ENCODE measurements at places on chromosomes 3 and 15.

GRCh38 chr3:129936757-129937156 lies 37.8 kb upstream of the TRH start:
- DNase-seq = peak; percentile 70

DNA sequence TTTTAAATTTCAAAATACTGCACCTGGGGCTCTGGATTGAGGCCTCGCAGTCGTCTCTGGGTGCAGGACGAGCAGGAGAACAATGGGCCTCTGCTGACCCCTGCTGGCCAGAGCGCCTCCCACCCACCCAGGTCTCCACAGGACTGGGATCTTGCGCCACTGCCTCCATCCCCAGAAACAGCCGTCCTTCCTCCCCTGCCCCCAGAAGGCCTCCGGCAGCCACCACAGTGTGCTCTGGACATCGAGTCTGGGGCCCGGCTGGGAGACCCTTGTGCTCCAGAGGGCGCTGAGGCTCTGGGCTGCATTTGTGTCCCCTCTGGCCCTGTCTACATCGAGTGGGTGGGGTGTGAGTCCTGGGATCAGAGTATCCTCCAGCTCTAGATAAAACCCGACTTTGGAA lies 6.7 kb upstream of the ACSBG1 start:
- peak; percentile 18 for DNase-seq

DNA sequence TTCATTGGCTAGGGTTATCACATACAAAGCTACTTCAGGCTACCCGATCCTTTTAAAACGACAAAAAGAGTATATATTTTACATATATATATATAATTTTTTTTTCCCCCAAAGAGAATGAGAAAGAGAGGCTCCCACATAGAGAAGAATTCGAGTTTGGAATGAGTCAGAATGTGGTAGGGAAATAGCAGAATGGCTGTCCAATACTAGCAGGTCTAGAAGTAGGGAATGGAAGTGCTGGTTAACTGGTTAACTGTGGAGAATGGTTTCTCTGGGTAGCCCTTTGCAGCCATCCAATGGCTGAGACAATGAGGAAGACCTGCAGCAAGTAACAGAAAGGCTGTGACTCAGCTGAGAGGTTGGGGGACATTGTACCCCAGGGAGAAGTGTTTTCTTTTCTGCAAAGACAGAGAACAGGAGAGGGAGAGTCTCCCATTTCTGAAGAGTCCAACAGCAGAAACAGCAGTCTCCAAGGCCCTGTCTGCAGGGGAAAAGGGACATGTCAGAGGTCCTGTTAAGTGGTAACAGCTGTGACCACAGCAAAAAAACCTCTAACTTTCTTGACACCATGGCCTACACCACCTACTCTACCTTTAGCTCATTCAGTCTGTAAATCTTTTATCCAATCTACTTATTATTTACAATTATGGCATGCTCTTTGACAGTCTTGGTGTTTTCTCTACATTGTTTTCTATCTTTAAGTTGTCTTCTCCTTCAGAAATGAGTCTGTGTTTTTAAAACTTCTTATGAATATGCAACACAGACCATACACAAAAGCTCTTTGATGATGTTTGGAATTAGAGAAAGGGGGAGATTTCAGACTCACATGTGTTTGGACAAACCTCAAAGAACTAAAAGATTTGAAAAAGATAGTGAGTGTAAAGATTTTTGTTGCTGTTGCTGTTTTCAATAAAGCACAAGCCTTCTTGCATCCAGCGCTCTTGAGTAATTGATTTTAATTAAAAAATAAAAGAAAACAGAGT lies 116.1 kb upstream of the SLC7A14 start:
- DNase-seq = no peak

- no peak for DNase-seq
Measured at GRCh38 chr3:171320750-171321558, 139.3 kb downstream of the TNIK start.

DNA sequence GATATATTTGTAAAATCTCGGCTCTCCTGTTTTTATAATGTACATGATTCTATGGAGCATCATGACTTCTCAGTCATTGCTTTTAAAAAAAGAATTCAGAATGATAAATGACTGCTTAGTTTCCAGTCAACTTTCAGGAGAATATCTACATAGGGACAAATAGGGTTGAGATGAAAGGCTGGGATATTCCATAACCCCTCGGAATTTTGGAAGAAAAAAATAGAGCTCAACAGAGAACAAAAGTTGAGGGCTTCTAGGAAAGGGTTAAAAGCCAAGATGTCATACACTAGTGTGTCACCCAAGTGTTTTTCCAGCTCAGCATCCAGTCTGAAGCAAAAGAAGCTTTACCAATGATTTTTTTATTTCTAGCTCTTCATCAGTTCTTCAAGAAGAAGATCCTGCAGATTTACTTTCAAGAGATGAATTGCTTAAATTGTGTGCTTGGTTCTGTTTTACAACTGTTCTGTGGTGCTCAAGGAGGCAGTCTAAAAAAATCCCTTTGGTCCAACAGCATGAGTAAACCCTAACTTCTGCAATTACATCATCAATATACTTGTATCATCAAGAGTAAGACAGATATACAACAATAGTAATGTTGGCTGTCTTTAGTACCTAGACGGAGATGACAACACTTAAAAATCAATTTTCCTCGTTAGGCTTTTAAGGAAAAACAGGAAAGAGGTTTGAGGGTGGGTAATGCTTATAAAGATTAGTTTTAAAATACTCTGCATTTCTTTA lies 979 bp downstream of the UNC13C start:
- no peak for DNase-seq

- no peak for DNase-seq
Measured at GRCh38 chr15:70103880-70104626, 6.3 kb upstream of the TLE3 start.

- peak; percentile 19 for DNase-seq
Measured at GRCh38 chr3:125437631-125438435, 62.7 kb upstream of the ZNF148 start.

GRCh38 chr3:50806031-50806430 lies 131.3 kb downstream of the DOCK3 start:
- no peak for DNase-seq

DNA sequence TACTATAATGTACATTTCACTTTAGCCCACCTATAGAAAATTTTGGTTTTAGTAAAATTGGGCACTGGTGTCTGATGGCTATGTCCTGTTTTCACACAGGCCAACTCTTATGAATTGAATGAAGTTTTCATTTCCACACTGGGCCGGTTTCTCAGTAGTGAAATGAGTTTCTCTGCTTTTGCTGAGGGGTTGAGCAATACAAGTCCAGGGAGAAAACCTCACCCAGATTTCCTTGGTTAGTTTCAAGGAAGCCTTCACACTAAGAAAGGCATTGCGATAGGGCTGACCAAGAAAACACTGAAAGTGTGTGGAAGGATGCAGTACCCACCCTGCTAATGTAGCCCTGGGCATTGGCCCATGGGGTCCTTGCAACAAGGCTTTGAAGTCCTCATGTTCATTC lies 331.5 kb upstream of the CFAP20DC start:
- DNase-seq = no peak

DNA sequence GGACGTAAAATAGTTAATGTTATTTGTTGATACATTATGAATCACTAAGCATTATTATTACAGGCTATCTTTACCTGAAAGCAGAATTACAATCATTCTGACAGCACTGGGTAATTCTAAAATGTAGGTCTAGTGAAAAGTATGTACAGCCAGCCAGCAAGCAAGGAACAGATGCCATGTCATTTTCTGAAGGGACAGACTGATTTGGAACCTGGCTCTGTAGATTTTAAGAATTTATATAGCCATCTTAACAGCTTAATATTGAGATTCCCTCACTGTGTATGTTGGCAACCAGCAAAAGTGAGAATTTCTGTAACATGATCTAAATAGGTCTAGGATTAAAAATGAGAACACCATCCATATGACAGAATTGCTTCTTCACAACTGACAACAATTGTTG lies 359.4 kb downstream of the ZIC4 start:
- DNase-seq = no peak

DNA sequence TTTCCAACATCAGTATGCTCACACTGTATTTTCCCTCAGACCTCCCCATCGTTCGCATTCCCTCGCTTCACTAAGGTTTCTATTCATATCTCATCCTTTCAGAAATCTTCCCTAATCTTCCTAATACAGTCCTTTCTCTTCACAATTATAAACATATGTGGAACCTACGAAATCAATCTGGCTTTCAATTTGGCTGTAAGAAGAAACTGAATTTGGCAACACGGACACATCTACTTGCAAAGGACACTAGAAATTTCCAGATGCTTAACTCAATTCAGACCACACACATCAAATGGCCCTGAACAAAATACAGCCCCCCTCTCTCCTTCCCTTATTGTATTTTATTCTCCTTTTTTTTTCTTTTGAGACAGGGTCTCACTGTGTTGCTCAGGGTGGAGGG lies 39.1 kb upstream of the TM4SF19 start:
- DNase-seq = no peak

- no peak for DNase-seq
Measured at GRCh38 chr3:88009066-88009465, 49.7 kb downstream of the CGGBP1 start.

- no peak for DNase-seq
Measured at GRCh38 chr3:129827765-129828164, 65.7 kb downstream of the TMCC1 start.

DNA sequence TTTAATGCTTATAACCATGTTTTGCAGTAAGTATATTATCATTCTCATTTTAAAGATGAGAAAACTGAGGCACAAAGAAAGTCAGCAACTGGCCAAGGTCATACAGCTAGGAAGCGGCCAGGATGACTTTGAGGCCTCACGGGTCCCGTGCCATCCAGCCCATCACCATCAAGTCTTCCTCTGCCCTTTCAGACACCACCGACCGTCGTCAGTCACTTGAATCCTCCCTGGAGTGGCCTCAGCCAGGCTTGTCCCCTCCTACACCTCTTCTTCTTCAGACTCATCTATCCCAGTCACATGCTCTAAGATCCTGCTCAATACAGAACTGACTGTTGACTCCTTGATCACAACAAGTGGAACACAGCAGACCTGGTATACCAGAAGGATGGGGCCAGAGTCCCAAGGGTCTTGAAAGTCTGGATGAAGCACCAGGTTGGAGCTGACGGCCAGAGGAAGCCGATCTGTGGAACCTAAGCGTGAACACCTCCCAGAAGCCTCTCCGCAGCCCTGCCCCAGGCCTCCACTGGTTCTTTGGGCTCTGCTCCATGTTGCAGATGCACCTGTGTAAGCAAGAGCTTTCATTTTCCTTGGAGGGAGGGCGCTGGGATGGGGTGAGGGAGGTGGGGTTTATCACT lies 22.1 kb downstream of the ITGA11 start:
- no peak for DNase-seq

GRCh38 chr15:25090073-25090733 lies 135.4 kb downstream of the SNRPN start:
- DNase-seq = no peak

DNA sequence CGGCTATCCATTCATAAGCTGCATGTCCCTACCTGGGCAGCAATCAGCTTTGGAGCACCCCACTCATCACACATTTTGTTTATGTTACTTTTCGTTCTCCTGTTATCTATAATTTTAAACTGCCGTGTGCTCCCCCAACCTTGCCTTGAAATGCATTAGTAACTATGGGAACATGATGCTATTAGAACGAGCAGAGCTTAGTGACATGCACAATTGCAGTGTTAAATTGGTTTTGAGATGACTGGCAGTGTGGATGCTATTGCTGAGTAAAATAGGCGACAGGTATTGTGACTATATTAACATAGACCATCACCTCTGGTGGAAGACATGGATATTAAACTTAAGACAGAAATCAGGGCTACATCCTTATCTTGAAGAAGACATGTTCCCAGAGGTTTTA lies 191.6 kb downstream of the KCNAB1 start:
- DNase-seq = no peak

DNA sequence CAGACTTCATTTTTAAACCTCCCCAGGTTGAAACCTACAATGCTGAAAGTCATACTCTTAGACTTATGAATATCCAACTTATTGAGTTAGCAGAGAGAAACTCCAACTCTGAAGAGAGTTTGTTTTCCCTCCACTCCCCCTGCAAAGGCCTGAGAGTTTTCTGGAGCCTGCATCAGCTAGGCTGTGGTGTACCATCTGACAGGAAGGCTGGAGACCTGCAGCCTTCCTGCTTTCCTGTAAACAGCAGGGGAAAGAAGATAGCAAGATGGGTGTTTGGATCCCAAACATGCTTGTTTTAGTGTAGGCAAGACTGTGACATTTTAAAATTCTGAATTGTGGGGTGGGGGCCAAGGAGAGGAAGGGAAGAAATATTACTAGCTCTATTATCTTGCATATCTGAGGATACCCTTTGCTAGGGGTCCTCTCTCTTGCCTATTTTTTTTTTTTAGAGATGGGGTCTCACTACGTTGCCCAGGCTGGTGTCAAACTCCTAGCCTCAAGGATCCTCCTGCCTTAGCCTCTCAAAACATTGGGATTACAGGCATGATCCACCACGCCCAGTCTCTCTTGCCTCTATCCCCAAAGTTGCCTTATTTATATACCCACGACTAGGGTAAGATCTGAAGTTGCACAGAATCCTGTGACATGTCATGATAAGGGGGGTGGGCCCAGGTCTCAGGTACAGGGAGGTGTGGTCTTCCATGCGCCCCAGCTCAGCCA lies 51.0 kb upstream of the USP3 start:
- no peak for DNase-seq
